Activated CD8-positive, alpha-beta T cell treated with anti-CD3 and anti-CD28 coated beads, Interleukin-2, amount 10 ng/mL, durations not matched to agents 7 days and 5 days (primary cell): ENCODE measurements at places on chromosomes 3 and 15. TPM values are rescaled to one million over a fixed set of nuclear protein-coding genes. Genes with fewer than 3 reads are reported as not detected.

Gene LRRIQ4
- 0.13 TPM for total RNA-seq

Gene DPH3
- total RNA-seq = 20.5 TPM

Gene ARPIN
- not detected for total RNA-seq

Gene EPHB1
- 1.4 TPM for total RNA-seq

- peaks cover 15% of the 10 kb centered on the region for H3K36me3 ChIP-seq
- H3K4me3 ChIP-seq = no peak overlapping the region
These were observed 27.1 kb upstream of the ACKR4 start for GRCh38 chr3:132570016-132570415.

DNA sequence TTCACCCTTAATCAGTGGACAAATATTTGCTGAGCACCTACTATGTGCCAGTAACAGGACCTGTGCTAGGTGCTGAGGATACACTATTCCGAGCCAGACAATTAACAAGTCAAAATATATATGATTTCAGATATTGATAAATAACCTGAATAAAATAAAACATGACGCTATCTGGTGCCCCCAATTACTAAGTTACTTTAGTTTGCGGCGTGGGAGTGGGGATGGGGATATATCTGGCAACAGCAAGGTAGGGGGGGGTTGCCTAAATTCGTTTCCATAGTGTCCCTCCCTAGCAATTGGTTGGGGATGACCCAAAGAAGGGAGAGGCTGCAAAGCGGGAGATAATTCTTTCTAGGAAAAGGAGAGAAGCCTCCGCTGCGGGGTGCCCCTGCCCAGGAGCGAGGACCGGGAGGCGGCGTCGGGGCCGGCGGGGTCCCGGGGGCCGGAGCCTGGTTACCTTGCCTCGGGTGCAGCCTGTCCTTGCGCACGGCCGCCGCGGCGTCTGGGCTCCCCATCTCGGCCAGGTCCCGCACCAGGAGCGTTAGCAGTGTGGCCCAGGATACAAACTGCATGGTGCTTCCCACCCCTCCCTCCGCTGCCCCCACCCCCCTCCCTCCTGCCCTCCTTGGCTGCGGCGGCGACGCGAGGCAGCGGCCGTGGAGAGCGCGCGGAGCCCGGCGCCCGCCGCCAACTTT, 567 bp downstream of the ADAMTS9 start:
- H3K36me3 ChIP-seq = no peaks in the 10 kb centered on the region
- DNase-seq = no peak
- no peak overlapping the region for H3K4me3 ChIP-seq
- H3K27me3 ChIP-seq = peaks cover 40% of the 10 kb centered on the region

GRCh38 chr3:5464649-5465048, 277.1 kb downstream of the EDEM1 start:
- no peaks in the 10 kb centered on the region for H3K36me3 ChIP-seq
- DNase-seq = no peak
- no peak overlapping the region for H3K4me3 ChIP-seq
- H3K27ac ChIP-seq = no peak overlapping the region
- peaks cover 13% of the 10 kb centered on the region for H3K27me3 ChIP-seq
- H3K4me1 ChIP-seq = no peaks in the 10 kb centered on the region

DNA sequence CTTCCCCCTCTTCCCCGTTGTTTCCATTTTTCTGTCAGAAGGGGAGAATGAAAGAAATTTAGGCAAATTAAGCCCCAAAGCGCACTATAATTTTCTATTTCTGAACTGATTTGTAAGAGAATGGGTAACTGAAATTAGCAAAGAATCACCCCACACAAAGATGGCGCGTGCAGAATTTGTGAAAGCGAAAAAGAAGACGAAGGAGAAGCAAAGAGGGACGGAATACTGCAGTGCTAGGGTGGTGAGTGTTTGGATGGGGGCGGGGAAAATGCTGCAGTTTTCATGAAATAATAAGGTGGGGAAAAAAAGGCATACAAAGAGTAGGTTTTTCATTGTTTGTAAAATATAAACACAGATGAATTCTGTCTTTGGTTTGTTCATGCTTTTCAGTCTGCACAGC, 4.6 kb upstream of the CTNNB1 start:
- H3K27me3 ChIP-seq = peaks cover 46% of the 10 kb centered on the region
- H3K27ac ChIP-seq = no peak overlapping the region
- DNase-seq = no peak
- H3K4me3 ChIP-seq = no peak overlapping the region

- no peak overlapping the region for H3K4me3 ChIP-seq
- no peaks in the 10 kb centered on the region for H3K27me3 ChIP-seq
- no peak for DNase-seq
- H3K36me3 ChIP-seq = no peaks in the 10 kb centered on the region
These were observed 137.6 kb upstream of the TRIM42 start for GRCh38 chr3:140540262-140540661.

DNA sequence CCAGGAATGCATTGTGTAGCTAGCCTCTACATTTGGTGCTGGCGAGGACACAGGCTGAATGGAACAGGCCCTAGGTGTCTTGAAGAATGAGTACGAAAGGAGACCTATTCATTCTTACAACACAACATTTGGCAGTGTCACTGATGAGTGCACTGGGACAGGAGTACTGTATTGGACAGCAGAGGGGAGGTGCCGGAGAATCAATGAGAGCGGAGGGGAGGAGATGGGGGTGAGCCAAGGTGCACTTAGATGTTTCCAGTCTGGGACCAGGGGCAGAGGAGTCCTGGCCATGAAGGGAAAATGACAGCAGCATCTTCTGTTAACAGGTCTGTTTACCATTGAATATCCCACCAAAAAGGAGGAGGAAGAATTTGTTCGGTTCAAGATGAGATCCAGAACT, 53.2 kb downstream of the C3orf20 start:
- no peak for DNase-seq
- H3K4me1 ChIP-seq = no peaks in the 10 kb centered on the region
- H3K4me3 ChIP-seq = no peak overlapping the region
- no peaks in the 10 kb centered on the region for H3K36me3 ChIP-seq
- H3K27me3 ChIP-seq = peaks cover 2% of the 10 kb centered on the region
- no peak overlapping the region for H3K27ac ChIP-seq
